GM23248 (cell line): ENCODE measurements at places on chromosomes 1 and 21.
A peak's percentile ranks its signal among the peaks of the same experiment; 100 is the strongest.

- no peak for DNase-seq
These were observed 350.9 kb upstream of the SPAG17 start for GRCh38 chr1:118535901-118536300.

DNA sequence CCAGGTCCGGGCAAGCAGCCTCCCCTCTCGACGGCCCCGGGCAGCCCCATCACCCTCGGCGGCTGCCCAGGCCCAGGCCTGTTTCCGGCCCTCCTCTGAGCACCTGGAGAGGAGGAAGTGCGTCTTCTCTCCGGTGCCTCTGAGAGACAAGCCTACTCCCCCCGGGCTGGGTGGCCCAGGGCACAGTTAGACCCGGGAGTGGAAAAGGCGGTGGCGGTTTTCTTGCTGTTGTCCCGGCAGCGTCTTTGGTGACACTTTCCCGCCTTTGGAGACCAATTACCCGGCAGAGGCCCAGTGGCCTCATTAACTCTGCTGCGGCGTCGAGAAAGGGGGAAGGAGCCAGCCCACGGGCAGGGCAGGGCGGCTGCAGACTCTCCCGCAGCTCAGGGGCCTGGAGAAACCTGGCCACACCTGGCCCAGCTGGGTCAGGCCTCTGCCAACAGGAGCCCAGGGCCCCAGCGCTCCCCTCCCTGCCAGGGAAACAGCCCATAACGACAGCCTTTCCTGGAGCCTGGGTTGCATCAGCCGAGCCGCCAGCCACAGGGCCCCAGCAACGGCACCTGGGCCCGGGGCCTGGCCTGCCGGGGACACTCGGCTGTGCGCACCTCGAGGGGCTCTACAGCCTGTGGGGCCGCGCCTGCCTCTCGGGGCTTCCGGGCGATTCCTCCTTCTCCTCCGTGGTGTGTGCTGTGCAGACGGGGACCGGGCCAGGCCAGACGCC, 28.4 kb upstream of the C1orf159 start:
- no peak for DNase-seq

- no peak for DNase-seq
These were observed 98.8 kb downstream of the NOS1AP start for GRCh38 chr1:162168261-162168660.

GRCh38 chr21:46093668-46094400, 4.1 kb upstream of the COL6A2 start:
- no peak for DNase-seq

GRCh38 chr1:6101826-6102531, 56.3 kb downstream of the KCNAB2 start:
- no peak for DNase-seq

DNA sequence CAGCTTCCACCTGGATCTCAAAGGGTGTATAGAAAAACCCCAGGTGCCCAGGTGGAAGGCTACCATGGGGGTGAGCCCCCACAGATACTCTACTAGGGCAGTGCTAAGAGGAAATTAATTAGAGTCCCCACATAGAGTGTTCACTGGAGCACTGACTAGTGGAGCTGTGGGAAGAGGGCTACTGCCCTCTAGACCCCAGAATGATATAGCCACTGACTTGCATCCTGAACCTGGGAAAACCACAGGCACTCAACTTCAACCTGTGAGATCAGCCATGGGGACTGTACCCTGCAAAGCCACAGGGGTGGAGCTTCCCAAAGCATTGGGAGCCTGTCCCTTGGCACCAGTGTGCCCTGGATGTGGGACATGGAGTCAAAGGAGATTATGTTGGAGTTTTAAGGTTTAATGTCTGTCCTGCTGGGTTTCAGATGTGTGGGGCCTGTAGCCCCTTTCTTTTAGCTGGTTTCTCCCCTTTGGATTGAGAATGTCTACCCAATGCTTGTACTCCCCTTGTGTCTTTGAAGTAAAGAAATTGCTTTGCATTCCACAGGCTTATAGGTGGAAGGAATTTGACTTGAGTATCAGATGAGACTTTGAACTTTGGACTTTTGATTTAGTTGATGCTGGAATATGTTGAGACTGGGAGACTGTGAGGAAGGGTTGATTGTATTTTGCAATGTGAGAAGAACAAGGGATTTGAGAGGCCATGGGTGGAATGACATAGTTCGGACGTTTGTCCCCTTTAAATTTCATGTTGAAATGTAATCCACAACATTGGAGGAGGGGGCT, 31.8 kb upstream of the CDC14A start:
- DNase-seq, result no peak

DNA sequence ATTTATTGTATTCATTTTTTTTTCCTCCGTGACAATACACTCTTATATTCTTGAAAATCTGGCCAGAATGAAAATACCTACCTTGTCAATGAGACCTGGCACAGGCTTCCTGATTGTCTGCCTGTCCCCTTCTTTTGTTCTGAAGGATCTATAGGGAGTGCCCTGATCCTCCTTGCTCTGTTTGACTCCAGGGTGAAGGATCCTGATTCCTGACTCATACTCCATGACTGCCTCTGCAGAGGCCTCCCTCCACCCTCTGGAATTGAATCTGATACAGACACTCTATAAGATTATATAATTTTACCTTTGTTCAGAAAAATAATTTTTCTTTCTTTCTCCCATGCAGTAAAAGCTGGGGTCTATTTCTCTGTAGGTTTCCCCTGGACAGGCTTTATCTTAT, 116.2 kb downstream of the HMCN1 start:
- peak; percentile 66 for DNase-seq

GRCh38 chr1:12760256-12760795, 13.2 kb upstream of the PRAMEF12 start:
- DNase-seq, result peak; percentile 5

- peak; percentile 50 for DNase-seq
These were observed 26.0 kb downstream of the VAMP4 start for GRCh38 chr1:171715813-171716251.
